Activated naive CD8-positive, alpha-beta T cell treated with anti-CD3 and anti-CD28 coated beads, Interleukin-2, amount 10 ng/mL, durations not matched to agents 7 days and 5 days (primary cell): ENCODE measurements at places on chromosomes 11 and 22. TPM values are rescaled to one million over a fixed set of nuclear protein-coding genes. Genes with fewer than 3 reads are reported as not detected.

The CCND1 gene
- 0.78 TPM for total RNA-seq

The OR51B4 gene
- not detected for total RNA-seq

The TSPAN18 gene
- 4.9 TPM for total RNA-seq

- H3K27ac ChIP-seq, result peak overlapping the region; percentile 65
- no peak for DNase-seq
- peaks cover 30% of the 10 kb centered on the region for H3K4me1 ChIP-seq
- peak overlapping the region; percentile 21 for H3K4me3 ChIP-seq
- H3K36me3 ChIP-seq, result peaks cover 22% of the 10 kb centered on the region
Observed at GRCh38 chr11:35057926-35058668, 80.9 kb upstream of the CD44 start.

DNA sequence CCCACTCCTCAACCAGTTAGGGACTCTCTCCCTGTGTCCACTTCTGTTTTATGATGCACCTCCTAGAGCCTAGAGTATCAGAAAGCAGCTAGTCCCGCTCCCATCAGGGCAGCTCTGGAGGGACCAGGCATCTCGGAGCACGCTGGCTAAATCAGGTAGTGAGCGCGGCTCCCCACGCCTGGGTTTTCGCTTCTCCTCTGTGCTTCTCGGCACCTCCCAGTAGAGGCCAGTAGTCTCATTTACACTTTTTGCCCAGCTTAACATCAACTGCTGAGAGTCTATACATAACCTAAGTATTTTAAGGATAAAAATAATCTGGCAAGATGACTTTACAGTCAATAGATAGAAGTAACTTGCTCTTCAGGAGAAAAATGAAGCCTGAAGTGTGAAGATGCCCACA, 473.8 kb downstream of the OPCML start:
- H3K4me3 ChIP-seq, result no peak overlapping the region
- H3K36me3 ChIP-seq, result no peaks in the 10 kb centered on the region
- no peaks in the 10 kb centered on the region for H3K4me1 ChIP-seq
- DNase-seq, result no peak
- H3K27ac ChIP-seq, result no peak overlapping the region
- peaks cover 16% of the 10 kb centered on the region for H3K27me3 ChIP-seq

DNA sequence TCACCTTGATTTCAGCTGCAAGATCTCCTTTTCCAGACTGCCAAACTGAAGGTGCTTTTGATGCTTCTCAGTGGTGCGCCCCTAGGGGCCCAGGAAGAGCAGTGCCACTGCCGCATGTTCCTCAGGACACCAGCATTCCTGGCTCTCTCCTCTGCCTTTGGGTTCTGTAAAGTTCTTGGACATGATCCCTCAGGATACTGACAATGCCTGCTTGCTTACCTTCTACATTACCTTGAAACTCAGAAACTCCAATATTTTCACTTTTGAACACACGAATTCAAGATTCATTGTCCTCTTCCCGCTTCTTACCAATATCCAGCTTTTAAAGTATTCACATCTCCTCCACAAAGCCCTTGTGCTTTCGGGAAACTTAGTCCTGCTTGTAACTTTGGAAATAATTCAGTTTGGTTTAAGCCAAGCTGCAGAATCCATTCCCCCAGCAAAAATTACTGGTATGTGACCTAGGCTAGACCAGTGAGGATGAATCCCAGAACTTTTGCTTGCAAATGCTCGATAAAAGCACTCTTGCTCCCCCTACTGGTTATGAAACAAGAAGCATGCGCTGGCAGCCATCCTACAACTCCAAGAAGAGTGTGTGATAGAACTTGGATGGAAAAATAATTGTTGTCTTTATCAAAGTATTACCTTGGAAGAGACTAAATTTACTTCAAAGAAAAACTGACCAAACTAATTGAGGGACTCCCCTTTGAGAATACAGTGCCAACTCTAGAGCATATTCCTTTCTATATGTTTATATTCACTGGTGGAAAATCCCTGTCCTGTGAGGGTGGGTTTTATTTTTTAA, 16.5 kb upstream of the OR5B21 start:
- peak overlapping the region; percentile 82 for H3K27ac ChIP-seq
- peaks cover 20% of the 10 kb centered on the region for H3K36me3 ChIP-seq
- no peaks in the 10 kb centered on the region for H3K27me3 ChIP-seq
- H3K4me1 ChIP-seq, result peaks cover 33% of the 10 kb centered on the region
- peak overlapping the region; percentile 37 for H3K4me3 ChIP-seq
- DNase-seq, result peak; percentile 41
